ENCODE measurements at places on chromosomes 7 and 10. TPM values are rescaled to one million over a fixed set of nuclear protein-coding genes. Genes with fewer than 3 reads are reported as not detected.

GRCh38 chr7:80439894-80440821 lies 71.7 kb downstream of the GNAT3 start:
- no peak for DNase-seq

Gene PIP
- not detected for total RNA-seq

Gene INPP5F
- 17.4 TPM for total RNA-seq

GRCh38 chr10:132107949-132108877 lies 42.5 kb downstream of the JAKMIP3 start:
- DNase-seq: peak; percentile 19

DNA sequence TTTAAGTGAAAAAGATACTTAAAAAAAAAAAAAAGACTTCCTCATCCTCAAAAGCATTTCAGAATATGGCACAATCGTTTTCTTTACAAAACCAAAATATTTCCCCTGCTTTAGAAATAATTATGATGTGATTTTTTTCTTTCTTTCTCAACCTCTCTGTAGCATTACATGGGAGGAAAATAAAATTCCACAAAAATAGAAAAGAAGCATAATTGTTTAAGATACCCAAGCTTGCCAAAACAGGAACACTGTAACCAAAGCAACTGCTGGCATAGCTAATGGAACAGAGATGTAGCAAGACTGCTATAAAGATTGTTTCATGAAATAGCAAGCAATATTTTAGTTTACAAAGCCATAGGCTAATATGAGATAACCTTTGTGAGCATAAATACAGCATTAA lies 75.6 kb upstream of the GPR22 start:
- DNase-seq: no peak

Gene CLRN3
- total RNA-seq: not detected

GRCh38 chr10:43299579-43299978 lies 32.7 kb upstream of the RASGEF1A start:
- peak; percentile 86 for DNase-seq

- no peak for DNase-seq
Observed at GRCh38 chr7:4607311-4607729, 74.8 kb upstream of the FOXK1 start.

DNA sequence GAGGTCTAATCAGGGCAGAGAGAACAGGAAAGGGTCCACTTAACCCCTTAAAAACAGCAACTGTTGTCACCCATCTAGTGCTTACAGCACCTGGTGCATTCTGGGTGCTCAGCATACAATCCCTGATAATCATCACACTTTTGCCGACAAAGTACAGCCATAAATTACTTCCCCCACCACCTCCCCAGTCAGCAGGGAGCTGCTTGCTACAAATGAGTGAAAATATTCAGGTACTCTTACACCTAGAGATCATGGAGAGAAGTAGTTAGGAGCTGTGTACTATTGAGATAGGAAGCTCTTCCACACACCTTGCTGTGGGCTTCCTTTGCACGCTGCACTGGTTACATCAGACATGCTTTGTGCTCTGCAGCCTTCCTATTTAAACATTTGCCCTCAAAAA lies 723.5 kb upstream of the GALNT17 start:
- no peak for DNase-seq

DNA sequence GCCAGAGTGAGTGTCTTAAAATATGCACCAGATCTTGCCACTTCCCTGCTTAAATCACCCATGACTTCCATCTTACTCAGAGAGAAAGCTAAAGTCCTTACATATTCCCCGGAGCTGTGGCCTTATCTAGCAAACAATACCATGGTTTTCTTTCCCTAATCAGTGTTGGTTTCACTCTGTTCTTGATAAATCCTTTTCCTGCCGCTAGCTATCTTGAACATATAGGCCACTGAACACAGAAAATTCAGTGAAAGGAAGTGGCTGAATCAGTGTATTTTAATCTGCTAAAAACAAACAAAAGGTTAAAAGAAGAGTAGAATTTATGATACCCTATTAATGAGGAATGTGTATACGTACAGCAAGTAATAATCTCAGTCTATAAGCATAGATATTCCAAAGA lies 42.0 kb upstream of the JAZF1 start:
- no peak for DNase-seq

DNA sequence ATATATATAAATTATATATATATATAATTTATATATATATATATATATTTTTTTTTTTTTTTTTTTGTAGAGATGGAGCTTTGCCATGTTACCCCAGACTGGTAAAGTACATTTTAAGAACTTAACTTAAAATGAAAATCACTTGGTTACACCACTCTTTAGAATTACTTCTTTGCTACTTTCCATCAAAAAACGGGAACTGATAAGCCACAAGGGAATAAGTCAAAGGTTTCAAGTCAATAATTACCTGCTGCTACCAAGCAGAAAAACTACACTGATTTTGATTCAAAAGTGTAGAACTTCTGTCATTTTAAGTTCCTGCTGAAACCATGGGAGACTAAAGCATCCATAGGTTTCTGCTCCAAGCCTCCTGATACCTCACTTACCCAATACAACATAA lies 12.2 kb downstream of the PPA1 start:
- no peak for DNase-seq

DNA sequence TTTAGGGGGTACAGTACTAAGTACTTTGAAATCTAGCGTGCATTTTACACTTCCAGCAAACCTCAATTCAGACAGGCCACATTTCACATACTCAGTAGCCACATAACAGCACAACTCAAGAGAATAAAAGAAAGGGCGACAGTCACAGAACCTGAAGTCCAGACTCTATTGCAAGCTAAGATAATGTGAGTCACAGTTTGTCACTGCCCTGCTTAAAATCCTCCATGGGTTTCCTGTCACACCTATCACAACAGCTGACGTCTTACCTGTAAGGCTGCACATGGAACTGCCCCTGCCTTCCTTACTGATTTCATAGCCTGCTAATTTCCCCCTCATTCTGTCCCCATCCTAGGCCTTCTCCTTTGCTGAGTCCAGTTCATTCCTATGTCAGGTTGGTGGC lies 16.1 kb upstream of the CDK14 start:
- no peak for DNase-seq

DNA sequence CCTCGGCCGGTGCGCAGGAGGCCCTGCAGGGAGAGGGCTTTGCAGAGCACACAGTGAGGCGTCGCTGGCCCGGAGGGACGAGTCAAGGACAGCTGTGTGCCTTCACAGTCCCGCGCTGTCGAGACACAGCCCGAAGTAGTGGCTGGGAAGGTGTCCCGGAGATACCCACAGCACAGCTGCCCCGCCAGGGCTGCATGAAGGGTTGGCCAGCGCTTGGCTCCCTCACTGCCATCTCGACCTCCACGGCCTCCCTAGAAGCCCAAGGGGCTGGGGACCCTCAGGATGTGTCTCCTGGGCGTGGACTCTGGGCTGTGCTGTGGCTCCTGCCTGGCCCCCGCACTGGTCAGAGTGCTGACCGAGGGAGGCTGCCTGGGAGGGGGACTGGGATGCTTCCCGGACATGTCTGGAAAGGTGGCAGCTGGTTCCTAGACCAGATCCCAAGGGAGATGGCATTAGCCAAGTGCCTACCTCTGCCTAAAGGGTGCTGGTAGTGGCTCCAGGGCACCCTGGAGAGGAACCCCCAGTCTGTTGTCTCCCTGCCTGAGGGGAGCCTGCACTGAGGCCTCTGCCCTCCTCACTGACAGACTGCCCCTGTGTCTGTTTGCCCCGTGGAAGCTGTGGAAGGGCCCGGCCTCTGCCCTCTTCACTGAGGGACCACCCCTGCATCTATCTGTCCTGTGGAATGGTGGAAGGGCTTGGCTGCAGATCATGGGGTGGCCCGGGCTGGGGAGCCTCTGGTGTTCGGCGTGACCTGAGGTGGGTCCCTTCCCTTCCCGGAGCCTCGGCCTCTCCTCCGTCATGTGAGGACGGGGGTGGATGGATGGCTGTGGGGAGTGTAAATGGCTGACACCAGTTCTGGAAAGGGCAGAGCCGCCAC lies 5.8 kb downstream of the ELFN1 start:
- peak; percentile 37 for DNase-seq

DNA sequence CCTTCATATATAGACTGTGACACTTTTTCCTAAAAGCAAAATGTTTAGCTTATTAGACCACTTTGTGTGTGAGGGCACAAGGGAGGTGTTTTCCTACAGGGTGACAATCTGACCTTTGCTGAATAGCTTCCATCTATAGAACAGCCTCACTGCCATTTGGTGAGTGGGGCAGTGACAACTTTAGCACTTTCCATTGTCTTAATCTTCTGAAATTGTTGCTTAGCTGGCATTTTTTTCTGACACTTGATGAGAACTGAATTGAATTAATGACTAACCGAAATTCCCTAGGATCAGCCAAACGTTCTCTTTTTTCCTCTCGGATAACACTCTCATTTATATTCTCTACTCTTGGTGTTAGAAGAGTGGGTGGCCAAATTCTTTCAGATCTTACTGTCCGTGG lies 30.2 kb downstream of the KDM7A start:
- no peak for DNase-seq

DNA sequence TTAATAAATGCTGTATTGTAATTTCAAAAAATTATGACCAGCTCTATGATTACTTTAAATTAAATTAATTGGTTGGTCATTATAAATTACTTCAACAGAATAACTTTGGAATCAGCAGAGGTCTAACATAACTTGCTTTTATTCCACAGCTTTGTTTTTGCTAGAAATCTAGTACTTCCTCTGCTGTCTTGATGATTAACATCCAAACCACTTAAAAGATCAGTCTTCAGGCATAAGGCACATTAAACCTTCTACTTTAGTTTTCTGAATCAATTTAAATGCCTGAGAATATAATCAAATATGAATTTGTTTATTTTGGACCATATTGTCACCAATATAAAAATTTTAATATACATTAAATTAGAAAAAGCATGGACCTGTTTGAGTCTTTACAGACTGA lies 465.3 kb downstream of the ARL4A start:
- no peak for DNase-seq

GRCh38 chr10:17351506-17351905 lies 102.9 kb downstream of the ST8SIA6 start:
- DNase-seq: no peak

DNA sequence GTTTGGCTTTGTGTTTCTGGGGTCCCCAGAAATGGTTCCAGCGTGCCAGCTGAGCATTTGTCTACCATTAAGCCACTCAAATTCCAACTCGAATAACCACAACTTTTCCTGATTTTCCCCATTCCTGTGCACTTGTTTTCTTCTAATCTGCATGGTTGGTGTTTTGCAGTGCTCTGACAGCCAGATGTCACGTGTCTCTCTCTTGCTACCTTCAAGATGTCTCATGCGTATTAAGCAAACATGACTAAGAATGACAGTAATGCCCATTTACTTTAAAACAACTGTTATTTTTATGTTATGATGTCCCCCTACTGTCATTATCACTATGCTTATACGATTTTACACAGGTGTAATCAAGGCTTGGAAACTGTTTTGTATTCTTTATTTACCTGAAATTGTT lies 35.2 kb upstream of the MXI1 start:
- no peak for DNase-seq

All from activated CD8-positive, alpha-beta memory T cell treated with anti-CD3 and anti-CD28 coated beads, Interleukin-2, amount 10 ng/mL, durations not matched to agents 7 days and 5 days (primary cell).